ENCODE measurements at places on chromosomes 6 and 20.

GRCh38 chr6:42958125-42958524 lies 2.4 kb upstream of the GNMT start:
- no peak for DNase-seq

GRCh38 chr6:142752348-142752747 lies 192.6 kb downstream of the HIVEP2 start:
- DNase-seq: no peak

DNA sequence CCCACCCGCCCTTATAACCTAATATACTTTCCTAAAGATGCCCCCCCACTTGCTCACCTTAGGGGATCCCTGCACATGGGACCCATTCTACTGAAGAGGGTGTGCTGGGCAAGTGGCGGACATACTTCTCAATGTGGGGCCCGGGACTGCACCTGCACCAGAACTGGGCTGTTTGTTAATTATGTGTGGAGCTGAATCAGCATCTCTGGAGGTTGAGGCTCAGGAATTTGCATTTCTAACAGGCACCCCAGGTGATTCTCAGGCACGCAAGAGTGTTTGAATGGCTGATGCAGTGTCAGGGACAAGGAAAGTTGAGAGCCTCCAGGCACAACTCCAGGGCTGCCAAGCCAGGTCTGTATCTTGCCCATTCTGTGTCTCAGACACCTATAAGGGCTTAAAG lies 8.9 kb upstream of the PTPRT start:
- no peak for DNase-seq

DNA sequence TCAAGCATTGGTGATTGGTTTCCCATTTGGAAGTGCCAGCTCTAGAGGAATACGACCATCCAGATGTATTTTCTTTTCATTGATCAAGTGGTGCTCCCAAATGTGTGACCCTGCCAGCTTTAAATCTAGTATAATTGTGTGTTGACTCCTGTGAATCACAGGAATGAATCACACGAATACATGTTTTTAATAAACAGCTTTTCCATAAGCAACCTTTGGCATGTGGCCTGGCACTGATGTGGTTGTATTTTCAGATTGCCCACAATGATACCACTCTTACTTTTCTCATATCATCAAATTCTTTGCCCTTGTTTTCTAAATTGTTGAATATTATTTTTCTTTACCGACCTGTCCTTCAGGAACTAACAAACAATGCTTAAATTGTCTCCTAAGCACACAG lies 367 bp downstream of the GSTA3 start:
- no peak for DNase-seq

GRCh38 chr6:168188369-168189199 lies 109.6 kb upstream of the FRMD1 start:
- no peak for DNase-seq

- DNase-seq: no peak
Observed at GRCh38 chr6:157774153-157775135, 48.6 kb upstream of the SNX9 start.

GRCh38 chr6:137236581-137237355 lies 17.6 kb upstream of the IFNGR1 start:
- DNase-seq: no peak
